ENCODE measurements at places on chromosomes 12 and 14. TPM values are rescaled to one million over a fixed set of nuclear protein-coding genes. Genes with fewer than 3 reads are reported as not detected.

The SALL2 gene
- 0.94 TPM for total RNA-seq

The MMP17 gene
- 5.0 TPM for total RNA-seq

The KRT4 gene
- not detected for total RNA-seq

The TC2N gene
- total RNA-seq: 133 TPM

The STXBP6 gene
- not detected for total RNA-seq

The MANSC4 gene
- not detected for total RNA-seq

The ANKRD33 gene
- total RNA-seq: 0.10 TPM

The OTOGL gene
- total RNA-seq: not detected

The INSM2 gene
- not detected for total RNA-seq

The PLEKHH1 gene
- not detected for total RNA-seq

The TMEM120B gene
- 2.1 TPM for total RNA-seq

The SLC25A21 gene
- not detected for total RNA-seq

The IL26 gene
- 0.21 TPM for total RNA-seq

The MFAP5 gene
- total RNA-seq: not detected

The CELA1 gene
- not detected for total RNA-seq

The LMNTD1 gene
- total RNA-seq: not detected

The DCAF4 gene
- total RNA-seq: 17.9 TPM

The CLEC9A gene
- 0.42 TPM for total RNA-seq

The PRH2 gene
- not detected for total RNA-seq

The TEDC1 gene
- 19.9 TPM for total RNA-seq

The CSRNP2 gene
- total RNA-seq: 7.7 TPM

The OR4K5 gene
- not detected for total RNA-seq

The BCL11B gene
- 101 TPM for total RNA-seq

The CPNE6 gene
- total RNA-seq: not detected

The TAS2R30 gene
- total RNA-seq: 21.8 TPM

The PTPN6 gene
- total RNA-seq: 99.9 TPM

The ANG gene
- total RNA-seq: 1.3 TPM

The PUS1 gene
- total RNA-seq: 4.5 TPM

The CIROP gene
- not detected for total RNA-seq

The ASPG gene
- total RNA-seq: 0.10 TPM

The HNRNPC gene
- total RNA-seq: 1,082 TPM

The NR4A1 gene
- total RNA-seq: 126 TPM

Data from mononuclear cell (primary cell).